ENCODE measurements at places on chromosomes 2 and 18.
A peak's percentile ranks its signal among the peaks of the same experiment; 100 is the strongest.

DNA sequence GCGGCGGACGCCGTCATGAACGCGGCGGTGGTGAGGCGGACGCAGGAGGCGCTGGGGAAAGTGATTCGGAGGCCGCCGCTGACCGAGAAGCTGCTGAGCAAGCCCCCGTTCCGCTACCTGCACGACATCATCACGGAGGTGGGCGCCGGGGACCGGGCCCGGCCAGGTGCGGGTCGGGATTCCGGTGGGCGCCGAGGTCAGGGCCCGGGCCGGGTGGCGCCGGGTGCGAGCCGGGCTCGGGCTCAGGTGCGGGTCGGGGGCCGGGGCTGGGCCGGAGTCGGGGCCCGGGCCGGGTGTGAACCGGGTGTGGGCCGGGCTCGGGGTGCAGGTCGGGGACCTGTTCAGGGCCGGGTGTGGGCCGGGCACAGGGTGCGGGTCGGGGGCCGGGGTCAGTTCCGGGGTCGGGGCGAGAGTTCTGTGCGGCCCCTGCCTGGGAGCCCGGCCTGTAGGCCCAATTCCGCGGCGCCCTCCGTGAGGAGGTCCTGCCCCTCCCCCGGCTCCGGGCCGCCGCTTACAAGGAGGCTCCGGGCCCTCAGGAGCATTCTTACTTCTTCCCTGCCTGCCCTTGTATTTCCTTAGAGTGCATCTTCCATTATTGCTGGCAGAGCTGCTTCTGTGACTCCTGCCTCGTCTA, 447 bp downstream of the TRAF3IP1 start:
- no peak for DNase-seq

DNA sequence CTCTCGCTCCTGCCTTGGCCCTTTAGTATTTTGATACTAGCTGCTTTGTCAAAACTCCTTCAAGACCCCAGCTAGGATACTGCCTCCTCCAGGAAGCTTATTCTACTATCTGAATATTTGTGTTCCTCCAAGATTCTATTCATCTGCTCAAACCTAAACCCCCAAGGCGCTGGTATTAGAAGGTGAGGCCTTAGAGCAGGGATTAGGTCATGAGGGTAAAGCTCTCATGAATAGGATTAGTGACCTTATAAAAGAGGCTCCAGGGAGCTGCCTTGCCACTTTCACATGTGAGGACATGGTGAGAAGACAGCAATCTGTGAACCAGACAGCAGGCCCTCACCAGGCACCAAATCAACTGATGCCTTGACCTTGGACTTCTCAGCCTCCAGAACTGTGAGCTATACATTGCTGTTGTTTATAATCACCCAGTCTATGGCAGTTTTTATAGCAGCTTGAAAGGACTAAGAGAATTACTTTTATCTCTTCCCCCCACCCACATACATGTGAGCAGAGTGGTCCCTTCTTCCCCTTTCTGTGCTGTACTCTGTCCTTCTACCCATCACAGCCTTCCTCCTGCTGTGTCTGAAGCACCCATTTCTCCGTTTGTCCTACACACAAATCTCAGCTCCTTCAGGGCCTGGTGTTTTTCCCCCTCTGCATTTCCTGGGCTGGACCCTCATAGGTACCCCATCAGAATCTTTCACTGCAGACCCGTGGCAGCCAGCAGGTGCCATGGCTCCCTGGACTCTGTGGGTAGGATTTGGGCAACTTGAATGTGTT, 54.5 kb downstream of the HS1BP3 start:
- no peak for DNase-seq

DNA sequence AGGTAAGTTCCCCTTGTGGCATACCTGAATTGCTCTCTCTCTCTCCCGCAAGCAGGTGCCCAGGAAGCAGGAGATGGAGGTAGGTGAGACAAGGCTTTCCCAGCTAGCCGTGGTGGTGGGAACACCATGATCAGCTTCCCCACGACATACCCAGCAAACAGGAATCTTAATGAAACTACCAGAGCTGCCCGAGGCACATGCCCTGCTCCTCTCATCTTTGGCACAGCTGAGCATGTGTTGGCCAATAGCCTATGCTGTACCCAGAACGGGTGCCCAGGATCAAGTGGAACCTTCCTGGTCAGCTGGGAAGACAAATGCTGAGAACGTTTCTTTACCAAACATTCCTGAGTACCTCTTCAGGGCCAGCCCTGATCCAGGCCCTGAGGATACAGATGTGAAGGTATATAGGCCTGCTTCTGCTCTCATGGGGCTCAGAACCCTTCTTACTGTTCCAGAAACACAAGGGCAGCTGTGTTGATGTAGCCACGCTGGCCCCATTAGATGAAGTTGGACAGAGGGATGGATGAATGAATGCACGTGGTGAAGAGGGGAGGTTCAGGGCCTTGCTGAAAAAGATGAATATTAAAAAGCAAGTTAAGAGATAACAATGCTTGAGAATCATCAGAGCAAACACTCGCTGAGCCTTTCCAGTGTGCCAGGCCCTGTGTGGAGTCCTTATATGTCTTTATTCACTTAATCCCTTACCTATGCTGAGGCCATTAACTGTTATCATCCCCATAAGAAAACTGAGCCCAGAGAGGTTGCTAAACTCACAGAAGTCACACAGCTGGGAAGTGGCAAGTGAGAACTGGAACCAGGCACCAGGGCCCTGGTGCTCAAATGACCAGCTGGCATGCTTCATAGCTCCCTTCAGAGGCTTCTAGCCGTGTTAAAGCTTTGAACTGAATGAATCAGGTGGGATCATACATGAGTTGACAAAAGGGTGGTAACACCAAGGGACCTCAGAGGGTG, 68.8 kb upstream of the TMEM247 start:
- DNase-seq: no peak

- DNase-seq: no peak
These were observed 140.1 kb upstream of the SIX3 start for GRCh38 chr2:44801289-44801840.

GRCh38 chr2:156333274-156333950, 891 bp upstream of the NR4A2 start:
- DNase-seq: peak; percentile 21

DNA sequence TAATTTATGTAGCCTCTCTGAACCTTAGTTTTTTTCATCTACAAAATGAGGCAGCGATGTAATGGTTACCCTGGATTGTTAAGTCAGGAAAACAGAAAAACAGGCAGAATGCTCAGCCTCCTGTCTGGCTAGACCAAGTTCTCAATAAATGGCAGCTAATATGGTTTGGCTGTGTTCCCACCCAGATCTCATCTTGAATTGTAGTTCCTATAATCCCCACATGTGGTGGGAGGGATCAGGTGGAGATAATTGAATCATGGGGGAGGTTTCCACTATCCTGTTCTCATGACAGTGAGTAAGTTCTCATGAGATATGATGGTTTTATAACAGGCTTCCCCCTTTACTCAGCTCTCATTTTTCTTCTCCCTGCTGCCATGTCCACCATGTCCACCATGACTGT, 220.0 kb downstream of the CMPK2 start:
- no peak for DNase-seq

- no peak for DNase-seq
These were observed 32.5 kb downstream of the MERTK start for GRCh38 chr2:111930875-111931274.

- no peak for DNase-seq
These were observed 56.2 kb upstream of the AMMECR1L start for GRCh38 chr2:127942002-127942401.

DNA sequence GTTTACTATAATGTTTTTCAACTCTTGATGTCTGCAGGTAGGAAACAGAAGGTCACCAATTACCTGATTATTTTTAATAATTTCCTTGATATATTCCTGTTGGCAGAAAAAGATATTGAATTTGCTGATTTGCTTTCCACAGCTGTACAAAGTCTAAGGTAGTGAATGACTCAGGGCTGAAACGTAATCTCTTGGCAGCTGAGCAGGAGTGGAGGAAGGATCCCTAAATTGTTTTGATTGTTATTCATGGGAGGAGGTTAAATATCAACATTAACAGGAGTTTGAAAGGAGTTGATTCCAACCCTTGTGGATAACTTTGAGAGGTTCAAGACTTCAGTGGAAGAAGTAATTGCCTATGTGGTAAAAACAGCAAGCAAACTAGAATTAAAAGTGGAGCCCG, 345.2 kb upstream of the SLC8A1 start:
- no peak for DNase-seq

DNA sequence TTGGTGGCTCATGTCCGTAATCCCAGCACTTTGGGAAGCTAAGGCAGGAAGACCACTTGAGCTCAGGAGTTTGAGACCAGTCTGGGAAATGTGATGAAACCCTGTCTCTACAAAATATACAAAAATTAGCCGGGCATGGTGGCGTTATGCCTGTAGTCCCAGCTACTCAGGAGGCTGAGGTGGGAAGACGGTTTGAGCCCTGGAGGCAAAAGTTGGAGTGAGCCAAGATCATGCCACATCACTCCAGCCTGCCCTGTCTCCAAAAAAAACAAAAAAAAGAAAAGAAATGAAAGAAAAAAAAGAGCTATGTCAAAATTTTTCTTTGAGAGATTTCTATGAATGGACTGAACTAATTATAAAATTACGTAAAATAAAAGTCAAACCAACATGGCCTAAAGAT, 34.7 kb downstream of the ROCK2 start:
- no peak for DNase-seq

DNA sequence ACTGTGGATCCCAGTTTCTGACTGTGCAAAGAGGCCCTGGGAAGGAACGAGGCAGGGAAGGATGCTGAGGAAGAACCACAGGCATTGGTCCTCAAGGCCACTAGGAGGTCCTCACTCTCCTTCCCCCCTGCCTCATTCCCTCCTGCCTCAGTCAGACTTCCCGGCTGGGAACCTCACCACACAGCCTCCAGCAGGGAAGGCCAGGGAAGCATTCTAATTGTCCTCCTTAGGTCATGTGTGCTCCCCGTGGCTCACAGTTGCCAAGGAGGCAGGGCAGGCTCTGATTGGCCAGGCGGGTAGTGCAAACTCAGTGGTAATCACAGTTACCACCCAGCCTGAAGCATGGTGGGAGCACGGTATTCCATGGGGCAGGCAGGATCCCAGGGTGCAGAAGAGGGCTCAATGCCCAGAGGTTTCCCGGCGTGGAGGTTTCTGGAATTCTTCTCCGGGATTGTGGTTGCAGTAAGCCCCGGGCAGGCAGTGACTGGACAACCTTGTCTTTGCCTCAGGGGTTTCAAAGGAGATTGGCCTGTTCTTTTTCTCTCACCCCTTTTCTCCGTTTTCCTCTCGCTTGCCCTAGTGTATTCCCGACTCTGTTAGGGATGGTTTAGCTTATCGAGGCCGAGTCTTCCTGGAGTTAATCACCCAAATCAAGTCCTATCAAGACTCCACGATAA, 27.1 kb downstream of the FER1L5 start:
- DNase-seq: no peak
